ENCODE measurements at places on chromosomes 5 and 9.

DNA sequence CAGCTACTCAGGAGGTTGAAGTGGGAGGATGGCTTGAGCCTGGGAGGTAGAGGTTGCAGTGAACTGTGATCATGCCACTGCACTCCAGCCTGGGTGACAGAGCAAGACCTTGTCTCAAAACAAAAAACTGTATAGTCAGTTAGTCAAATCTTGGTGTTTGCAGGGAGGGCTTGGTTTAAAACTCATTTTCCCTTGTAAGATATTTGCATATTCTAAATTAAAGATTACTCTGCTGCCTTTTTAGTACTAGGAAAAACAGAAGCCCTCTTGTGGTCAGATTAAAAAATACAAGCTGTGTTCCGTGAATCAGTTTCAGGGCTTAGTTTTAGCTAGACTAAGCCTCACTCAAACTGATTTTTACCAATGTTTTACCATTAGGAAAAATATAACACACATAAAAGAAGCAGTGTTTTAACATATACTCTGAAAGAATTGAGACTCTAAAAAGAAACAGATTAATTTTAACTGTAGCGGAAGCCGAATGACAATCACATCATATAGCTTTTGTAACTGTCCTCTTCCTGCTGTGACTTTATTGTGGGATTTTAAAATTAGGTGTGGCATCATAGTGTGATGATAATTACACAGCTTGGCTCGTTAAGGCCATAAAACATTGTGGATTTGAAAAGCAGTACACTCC is 84.9 kb upstream of the BASP1 start:
- no peak for DNase-seq

DNA sequence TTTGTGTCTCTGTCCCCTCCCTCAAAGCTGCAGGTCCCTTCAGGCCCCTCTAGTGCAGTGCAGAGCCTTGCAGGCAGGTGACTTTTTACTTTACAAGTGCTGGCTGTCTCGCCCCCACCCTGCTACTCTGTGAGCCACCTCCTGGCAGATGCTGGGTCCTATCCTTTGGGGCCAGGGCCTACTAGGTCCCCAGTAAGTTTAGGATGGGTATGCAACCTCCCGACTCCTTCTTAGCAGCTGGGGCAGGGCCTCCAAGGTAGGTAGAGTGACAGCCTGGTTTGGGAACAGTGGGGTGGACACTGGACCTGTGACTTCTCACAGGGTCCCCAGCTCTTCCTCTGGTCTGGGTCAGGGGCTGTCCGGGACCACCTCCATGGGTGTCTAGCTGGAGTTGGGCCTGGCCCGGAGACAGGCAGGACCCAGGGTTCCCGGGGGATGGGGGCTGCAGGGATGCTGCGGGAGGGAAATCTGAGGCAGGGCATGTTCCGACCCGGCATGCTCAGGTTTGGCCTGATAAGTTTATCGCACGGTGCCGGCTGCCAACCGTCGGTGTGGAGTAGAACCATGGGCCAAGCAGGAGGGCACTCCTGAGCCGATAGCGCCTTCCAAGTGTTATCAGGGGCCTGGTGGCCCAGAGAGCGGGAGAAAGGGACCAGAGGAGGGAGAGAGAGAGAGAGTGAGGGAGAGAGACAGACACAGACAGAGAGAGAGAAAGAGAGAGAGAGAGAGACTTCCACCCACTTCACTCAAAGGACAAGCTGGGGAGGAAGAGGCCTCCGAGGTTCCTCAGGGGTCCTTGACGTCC is 20.5 kb downstream of the GFI1B start:
- DNase-seq: no peak

- DNase-seq: no peak
These were observed 146.4 kb upstream of the PPP1R26 start for GRCh38 chr9:135332979-135333748.

DNA sequence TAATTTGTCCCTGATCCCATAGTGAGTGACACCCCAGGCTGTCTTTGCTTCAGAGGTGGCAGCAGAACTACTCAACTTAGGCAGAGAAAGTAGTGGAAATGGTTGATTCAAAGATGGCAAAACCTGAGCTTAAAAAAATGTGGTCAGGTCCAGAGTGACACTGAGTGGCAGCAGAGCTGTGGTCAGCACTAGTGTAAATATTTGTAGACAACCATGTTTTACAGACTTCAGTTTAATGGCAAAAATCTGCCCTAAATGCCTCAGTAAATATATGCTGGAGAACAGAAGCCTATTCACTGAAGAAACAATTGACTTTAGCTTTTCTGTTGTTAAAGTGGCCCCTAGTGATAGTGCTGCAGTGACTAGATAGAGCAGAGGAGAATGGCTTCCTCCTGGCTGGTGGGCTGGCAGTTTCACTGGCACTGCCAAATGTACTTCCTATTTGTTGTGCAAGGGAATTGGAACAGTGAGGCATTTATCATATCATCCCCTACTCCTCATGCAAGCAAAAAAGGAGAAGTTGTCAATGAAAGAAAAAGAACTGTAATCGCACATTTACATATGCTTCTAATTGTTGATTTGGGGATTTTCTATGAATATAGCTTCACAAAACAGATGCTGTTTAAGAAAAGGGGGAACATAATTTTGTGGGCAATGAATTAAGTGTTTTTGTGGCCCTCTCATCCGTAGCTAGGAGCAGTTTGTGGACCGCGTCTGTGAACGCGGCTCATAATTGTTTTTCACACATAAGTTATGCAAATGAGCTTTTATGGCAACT is 12.0 kb downstream of the PBX3 start:
- DNase-seq: peak; percentile 51

DNA sequence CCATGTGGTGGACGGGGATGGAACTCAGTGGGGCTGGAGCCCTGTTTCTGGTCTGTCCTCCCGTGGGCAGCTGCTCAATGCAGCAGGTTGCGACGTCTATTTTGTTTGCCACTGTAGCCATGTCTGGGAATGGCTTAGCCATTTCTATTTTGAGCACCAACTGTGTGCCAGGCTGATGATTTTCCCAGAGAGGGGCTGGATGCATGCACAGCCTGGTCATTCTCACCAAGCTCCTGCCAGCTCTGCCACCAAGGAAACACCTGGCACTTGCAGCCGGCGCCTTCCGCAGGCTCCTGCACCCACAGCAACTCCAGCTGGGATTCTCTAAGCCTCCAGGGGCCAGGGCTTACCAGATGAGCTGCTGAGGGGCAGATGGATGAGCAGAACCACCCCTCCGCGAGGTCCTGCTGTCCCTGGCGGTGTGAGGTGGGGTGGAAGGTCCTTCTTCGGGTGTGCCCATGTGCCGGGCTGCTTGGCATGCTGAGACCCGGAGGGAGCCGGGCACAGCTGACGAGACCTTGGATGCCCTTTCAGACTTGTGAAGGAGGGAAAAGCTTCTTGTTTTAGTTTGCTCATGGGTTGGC is 151.2 kb downstream of the RXRA start:
- no peak for DNase-seq
